ENCODE measurements at places on chromosomes 16 and 17.

DNA sequence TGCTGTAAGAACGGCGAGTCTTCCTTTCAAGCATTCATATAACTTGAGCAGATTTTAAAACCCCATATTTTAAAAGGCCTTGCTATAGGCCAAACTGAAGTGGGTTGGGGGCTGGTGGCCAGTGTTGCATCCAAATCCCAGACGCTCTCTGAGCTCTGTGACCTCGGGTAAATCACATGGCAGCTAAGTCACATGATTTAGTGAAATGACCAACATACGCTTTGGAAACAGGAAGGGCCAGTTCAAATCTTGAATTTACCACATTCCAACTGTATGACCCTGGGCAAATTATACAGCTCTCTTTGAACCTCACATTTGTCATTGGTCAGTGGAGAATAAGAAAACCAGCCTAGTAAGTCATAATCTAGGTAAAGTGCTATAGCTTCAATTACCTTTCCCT lies 519.3 kb downstream of the HAPSTR1 start:
- DNase-seq = no peak

DNA sequence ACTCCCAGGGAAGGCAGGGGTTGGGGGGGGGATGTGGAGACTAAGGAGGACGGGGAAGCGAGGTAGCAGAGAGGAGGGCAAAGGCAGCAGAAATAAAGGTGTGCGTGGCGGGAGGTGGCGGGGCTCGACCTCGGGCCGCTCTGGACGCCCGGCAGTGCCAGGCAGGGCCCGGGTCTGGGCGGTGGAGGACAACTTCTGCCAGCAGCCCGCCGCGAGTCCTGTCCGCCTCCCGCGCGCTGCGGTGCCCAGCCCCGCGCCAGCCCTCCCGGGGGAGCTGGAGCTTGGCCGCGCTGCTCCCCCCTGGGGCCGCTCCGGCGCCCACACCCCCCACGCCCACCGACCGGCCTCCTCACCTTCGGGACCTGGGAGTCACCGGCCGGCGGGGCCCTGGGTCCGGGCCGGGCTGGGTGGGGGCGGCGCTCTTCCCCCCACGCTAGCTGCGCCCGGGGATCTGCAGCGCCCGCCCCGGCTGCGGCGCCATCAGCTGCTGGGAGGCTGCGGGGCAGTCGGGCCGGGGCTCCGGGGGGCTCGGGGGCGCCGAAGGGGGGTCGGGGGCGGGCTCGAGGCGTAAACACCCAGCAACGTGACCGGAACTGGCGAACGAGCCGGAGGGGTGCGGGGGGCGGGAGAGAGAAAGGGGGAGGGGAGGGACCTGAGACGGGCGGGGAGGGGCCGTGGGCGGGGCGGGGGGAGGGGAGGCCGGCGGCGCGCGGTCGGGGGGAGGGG lies at the start of gene CCDC92B:
Gene CCDC92B (minus strand): TSS at position 595 of the 726 bp plus-strand sequence. CDS start 14,507 bp downstream, outside the sequence.
- no peak for DNase-seq

GRCh38 chr16:85752511-85753420 lies 1.9 kb upstream of the C16orf74 start:
- no peak for DNase-seq

GRCh38 chr17:80594431-80595269 lies 50.0 kb downstream of the RPTOR start:
- DNase-seq = no peak

DNA sequence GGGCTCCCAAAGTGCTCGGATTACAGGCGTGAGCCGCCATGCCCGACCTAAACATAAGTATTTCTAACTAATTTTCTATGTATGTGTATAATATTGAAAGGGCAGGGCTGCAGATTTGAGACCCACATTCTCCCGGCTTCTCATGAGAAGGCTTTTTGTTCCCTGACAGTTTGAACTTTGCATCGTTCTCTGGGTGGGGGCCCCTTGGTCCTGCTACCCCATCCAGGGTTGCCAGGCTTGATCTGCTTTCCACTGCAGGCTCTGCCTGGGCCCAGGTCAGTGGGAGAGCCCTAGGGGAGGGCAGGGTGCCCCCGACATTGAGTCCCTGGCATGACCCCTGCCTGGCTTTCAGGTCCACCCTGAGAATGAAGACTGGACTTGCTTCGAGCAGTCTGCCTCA lies 32.3 kb downstream of the SEC14L5 start:
- no peak for DNase-seq

- DNase-seq = no peak
Measured at GRCh38 chr17:72404872-72405271, 284.1 kb downstream of the SOX9 start.

DNA sequence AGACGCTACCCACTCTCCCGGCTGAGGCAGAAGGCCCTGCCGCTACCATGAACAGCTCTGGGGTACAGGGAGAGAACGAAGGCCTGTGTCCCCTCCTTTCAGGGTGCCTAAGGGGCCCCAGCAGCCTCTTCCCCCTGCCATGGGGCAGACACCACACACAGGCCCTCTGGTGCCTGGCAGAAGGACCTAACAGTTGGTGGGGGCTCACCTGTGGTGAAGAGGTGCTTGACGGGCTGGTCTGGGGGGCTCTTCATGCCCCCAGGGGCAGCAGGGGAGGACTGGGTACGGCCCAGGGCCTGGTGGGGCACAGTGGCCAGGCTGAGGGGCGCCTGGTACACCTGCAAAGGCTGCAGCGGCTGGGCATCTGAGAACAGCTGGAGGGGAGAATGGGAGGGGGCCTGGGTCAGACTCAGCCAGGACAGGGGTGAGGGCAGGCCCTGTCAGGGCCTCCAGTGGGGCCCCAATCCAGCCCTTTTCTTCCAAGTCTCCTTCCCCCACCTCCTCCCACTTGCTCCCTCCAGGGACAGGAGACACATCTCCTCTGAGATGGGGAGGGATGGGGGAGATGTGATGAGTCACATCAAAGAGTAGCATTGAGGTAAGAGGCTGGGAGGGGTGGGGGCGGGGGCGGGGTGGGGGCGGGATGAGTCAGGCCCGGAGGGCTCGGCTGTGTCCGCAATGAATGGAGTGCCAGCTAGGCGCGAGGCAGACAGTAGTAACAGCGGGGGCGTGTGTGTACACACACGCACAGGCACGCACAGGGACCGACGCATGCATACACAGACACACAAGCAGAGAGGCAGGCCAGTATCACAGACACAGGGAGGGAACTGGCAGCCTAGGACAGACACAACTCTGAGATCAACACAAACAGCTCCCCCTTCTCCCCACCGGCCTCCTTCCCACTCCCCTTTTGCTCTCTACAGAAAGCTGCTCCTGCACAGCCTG lies 16.1 kb downstream of the G6PC3 start:
- peak; percentile 64 for DNase-seq

- no peak for DNase-seq
Measured at GRCh38 chr16:58276346-58276951, 18.4 kb downstream of the PRSS54 start.

- no peak for DNase-seq
Measured at GRCh38 chr17:72710202-72710601, 382.3 kb downstream of the SLC39A11 start.

DNA sequence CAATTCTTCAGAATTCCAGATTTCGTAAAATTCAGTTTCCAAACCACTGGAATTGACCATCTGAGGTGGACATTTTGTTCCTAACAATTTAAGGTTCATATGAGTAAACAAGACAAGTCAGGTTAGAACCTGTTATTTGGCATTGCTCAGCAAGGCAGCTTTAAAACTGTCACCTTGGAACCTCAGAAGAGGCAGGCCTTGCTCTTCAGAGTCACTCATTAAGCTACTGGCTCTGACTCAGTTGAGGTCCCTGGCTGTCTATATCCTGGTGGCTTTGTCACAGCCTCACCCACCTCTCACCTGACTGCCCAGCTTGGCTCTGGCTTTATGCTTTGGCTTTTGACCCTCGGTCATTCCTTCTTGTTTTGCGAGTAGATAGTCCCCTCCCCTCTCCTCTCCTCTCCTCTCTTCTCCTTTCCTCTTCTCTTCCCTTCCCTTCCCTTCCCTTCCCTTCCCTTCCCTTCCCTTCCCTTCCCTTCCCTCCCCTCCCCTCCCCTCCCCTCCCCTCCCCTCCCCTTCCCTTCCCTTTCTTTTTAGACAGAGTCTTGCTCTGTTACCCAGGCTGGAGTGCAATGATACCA lies 238.4 kb downstream of the SHISA9 start:
- DNase-seq = no peak

DNA sequence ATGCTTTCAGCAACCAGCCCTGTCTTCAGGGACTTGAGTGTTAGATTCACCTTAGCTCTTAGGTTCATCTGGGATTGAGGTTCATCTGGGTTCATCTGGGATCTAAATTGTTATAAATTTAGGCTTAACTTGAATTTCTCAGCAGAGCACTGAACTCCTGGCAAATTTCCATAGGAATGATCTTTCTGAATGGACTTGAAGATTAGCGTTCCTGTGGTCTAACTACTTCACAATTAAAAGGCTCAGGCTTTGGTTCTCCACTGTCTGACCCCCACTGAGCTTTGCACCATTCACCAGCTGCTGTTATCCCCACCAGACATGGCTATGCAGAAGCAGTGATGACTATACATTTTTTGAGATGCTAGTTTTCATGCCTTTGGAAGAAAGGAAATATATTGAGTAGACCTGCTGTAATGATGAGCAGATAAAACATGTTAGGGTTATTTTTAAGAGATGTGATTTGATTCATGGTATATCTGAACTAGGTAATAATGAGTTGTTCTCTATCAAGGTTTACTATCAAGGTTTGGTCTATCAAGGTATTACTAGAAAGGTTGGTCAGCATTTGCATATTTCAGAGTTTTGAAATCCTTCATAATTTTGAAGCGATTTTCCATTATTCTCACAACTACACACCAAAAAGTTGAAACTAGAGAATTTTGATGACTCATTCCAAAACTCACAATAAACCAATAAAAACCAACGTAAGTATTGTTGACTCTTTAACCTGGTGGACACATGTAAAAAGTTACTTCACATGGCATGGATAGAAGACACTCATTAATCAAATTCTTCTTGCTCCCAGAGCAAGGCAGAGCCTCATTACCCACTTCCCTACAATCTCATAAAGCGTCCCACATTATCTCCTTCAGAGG lies 71.7 kb downstream of the SNX11 start:
- DNase-seq = no peak

- DNase-seq = no peak
Measured at GRCh38 chr17:68777856-68778694, 176.9 kb upstream of the FAM20A start.

DNA sequence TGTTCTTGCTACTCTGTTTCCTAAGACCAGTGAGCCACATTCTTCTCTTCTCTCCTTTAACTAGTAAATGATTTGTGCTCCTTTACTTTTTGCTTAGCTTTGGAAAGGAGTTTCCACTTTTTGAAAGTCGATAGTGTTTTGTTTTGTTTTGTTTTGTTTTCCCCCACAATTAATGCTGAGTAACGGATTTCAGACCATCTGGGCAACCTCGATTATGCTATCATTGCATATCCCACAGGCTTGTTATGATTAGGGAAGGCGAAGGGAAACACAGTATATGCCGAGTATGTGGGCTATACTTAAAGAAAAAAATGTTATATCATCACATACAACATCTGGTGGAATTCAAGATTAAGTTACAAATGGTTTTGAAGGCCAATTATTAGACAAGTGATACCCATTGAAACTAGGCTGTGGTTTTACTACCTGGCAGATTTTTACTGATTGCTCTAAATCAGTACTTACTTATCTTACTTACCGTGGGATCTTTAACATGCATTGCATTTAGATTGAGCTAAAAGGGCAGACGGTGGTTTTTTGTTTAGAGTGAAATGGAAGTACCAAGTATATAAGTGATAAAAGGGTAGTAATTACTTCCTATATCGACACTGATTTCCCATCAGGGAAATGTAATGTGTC lies 361.3 kb upstream of the SOX9 start:
- no peak for DNase-seq

DNA sequence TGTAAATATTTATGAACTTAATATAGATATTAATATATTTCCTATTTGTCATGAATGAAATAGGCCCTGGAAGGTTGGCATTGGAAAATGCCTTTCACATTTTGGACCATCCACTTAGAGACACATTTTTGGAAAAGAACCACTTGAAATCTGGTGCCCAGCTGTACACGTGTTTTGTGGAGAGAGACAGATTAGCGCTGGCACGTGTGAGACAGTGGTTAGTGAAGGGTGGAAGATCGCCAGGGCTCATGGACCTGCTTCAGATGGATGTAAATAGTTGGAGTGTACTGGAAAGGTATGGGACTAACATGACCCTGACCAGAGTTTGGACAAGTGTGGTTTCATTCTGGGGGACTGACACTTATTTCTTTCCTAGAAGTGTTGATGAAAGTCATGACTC lies 222.9 kb downstream of the PRKCA start:
- no peak for DNase-seq

- DNase-seq = peak; percentile 58
Measured at GRCh38 chr16:72132726-72133125, 39.1 kb downstream of the DHX38 start.

DNA sequence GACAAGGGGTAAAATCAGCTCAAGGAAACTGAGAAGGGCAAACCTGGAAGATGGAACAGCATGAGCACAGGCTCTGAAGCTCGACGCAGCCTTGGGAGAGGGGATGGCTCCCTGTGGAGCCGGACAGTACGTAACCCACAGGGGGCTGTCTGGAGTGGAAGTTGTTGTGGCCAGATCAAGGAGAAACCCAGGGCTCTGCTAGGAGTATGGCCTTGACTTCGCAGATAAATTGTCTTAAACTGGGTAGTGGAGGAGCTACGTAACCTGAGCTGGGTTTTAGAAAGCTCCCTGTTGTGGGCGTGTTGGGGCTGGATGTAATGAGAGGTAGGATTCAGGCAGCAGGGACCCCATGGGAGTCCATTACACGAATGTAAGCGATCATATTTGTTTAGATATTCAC lies 25.5 kb upstream of the AXIN2 start:
- DNase-seq = no peak

DNA sequence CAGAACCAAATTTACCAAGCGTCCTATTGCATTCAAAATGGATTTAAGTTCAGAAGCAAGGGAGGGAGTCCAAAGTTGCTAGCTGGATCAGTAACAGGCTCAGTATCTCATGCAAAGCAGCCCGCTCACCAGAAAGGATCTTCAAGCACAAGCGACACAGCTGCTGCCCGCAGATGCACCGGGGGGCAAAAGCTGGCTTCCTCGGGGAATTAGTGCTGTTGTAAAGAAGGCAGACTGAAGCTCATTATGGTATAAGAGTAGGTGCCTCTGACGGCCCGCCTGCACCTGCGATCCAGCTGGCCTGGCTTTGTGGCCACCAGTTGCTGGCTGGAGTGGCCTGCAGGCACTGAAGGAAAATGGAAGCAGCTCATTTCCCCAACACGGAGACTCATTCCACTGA lies 128.4 kb upstream of the RCVRN start:
- DNase-seq = no peak

DNA sequence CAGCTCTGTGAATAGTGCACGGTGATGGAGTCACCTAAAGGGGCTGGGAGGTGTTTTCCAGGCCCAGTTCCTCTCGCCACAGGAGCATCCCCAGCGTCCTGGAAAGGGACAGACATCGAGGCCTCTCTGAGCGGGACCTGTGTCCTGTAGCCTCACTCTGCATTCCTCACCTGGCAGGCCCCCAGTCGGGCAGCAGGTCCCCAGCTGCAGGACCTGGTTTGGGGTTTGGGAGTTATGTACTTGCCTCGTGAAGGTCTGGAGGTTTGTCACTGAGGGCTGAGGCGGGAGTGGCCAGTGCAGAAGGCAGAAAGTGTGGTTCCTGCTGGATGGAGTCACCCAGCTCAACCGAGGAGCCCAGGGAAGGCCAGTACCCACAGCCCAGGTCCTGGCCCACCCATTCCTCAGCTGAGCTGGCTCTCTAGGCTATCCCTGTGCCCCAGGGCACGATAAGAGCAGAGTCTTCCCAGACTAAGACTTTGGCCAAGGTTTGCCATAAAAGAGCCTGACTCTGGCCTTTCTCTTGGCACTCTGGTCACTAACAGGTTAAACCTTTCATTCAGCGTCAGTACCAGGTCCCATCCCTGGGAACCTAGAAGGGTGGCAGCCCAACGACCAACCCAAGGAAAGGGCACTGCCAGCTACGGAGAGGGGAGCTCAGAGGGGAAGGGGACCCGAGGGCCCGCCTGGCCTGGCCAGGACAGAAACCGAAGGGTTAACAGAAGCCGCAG lies 24.4 kb downstream of the TBX4 start:
- no peak for DNase-seq
